NCI-H510A treated with DMSO at 0.1 percent for 48 hours (cell line): ENCODE measurements at places on chromosomes 6 and 20.

- no peak for DNase-seq
These were observed 103.6 kb upstream of the CNKSR3 start for GRCh38 chr6:154614101-154614500.

GRCh38 chr20:34689486-34689885 lies 12.6 kb upstream of the PIGU start:
- no peak for DNase-seq

GRCh38 chr20:38032585-38033329 lies 499 bp downstream of the TTI1 start:
- no peak for DNase-seq

GRCh38 chr20:59955131-59955796 lies 3.0 kb upstream of the CDH26 start:
- DNase-seq = peak; percentile 85

- no peak for DNase-seq
These were observed 59.2 kb downstream of the STMND1 start for GRCh38 chr6:17161076-17161475.

DNA sequence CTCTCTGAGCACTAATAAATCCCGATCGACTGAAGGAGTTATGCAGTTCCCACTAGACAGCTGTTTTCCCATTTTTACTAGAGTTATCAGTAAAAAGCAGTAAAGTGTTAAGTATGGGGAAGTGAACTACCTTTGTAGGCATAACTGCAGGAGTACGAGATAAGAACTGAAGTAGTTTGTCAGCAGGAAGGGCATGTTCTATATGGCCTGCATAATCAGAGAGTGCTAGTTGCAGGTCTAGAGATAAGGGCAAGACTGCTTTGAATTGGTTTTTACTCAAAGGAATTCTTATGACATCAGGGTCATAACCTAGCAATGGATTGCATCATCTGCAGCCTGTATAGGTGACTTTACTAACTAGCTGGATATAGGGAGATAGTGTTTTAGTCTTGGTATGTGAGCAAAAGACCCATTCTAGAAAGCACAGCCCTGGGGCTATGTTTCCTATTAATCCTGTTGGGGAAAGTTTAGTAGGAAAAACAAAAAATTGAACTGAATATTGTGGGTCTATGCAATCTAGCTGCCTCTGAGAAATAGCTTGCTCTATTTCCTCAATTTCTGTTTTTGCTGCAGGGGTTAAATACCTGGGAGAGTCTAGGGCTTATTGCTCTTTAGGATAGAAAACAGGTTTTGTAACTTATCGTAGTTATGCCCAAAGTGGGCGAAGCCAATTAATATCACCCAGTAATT lies 22.6 kb upstream of the CRISP1 start:
- no peak for DNase-seq

GRCh38 chr20:11790046-11790445 lies 127.6 kb upstream of the BTBD3 start:
- DNase-seq = no peak

DNA sequence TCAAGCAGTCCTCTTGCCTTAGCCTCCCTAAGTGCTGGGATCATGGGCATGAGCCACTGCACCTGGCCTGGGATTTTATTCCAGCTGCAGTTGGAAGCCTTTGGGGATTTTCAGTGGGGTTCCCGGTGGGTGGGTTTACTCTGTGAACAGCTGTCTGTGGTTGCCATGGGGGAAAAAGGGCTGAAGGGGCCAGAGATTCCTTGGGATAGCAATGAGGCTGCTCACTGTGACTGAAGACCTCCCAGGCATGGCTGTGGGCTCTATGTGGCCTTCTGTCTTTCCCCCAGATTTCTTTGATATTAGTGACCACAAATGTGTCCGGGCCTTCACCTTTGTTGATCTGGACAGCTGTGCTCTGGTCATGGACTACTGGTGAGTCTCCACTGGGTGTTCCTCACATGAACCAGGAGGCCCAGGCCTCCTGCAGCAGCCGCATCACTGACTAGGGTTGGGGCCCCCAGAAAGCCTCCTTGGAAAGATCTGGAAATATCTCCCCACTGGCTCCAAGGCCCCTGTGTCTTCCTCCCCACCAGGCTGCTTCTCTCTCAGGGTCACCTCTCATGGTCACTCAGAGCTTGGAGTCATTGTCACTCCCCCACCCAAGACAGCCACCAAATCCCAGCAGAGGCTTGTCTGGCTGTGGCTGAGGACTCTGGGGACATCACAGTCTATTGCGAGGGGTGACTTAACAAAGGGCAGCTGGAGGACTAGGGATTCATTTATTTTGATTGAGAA lies 33.4 kb downstream of the EFCAB8 start:
- no peak for DNase-seq

DNA sequence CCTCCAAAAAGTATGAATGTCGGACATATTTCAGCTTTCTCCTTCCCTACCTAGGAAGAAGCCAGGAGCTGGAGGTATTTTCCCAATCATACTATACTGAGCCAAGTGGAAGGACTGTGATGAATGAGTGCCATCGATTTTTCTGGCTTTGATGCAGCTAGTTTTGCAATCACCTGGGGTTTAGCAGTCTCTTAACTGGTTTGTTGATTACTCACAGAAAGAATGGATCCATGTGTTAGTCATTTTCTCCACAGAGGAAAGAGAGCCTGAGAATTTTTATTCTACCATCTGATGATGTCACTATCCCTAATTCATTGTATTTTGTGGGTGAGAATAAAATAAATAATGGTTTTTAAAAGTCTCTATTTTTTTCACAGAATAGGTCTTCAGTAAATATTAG lies 282.9 kb upstream of the RNF217 start:
- no peak for DNase-seq

DNA sequence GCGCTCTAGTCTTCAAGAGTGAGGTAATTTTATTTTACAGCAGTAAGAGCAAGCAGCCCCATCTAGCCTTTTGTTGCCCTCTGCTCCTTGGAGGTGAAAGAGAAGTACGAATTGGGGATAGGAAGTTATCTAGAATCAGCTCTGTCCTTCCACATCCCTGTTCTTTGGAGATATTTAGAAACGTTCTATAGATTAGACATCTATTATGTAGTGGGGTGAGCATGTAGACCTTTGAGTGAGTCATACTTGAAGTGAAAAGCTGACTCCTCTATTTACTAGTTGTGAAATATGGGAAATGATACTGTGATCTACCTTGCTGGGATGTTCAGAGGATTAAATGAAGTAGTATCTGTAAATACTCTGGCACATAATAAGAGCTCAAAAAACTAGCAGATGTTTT lies 36.0 kb upstream of the SLC35D3 start:
- no peak for DNase-seq

GRCh38 chr20:19094959-19095541 lies 117.4 kb upstream of the SLC24A3 start:
- DNase-seq = peak; percentile 58

DNA sequence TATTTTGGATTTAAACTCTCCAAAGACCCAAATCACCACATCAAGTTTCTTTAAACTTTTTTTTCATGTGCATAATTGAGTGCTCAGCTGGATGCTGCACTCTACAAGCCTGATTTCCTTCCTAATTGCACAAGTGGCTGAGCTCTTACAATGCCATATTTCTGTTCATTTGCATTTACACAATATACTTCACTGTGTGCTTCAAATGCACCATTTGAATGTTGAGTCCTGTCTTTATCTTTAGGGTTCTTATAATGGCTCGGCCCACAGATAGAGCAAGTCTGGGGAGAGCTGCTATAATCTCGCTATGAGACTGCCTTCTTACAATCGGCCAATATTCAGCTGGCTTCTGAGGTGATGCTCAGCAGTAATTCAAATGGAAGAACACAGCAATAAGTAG lies 200.6 kb upstream of the MAP3K7 start:
- DNase-seq = no peak

DNA sequence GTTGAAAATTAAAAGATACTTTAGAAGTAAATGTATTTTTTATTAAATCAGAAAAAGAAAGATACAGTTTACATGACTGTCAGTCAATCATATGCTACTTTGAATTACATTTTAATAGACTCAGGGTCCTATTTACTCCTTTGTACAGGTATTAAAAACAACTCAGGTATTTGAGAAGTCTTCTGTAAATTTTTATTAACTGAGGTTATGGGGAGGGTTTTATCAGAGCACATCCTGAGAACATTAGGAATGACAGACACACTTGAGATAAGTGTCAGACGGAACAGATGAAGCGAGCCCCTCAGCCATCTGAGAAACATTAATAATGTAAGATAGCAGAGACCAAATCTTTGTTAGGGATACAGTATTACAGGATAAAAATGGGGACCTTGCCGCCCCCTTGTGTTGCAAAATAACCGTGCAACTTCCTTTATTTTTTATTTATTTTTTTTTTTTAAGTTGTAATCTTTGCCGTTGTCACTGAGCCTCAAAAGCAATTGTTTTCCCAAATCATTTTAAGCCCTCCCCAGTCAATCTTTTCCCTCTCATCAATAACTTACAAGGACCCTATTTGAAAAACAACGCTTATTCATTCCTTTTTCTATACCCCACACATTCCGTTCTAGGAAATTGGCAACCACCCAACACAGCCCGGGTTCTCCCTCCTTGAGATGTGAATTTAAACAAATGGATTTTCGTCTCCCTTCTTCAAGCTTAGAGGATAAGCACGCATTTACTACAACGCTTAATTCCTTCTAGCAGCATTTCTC lies 126.7 kb downstream of the BCAS1 start:
- DNase-seq = no peak

GRCh38 chr20:19327401-19327800 lies 115.0 kb downstream of the SLC24A3 start:
- DNase-seq = peak; percentile 20

- DNase-seq = no peak
These were observed 923 bp downstream of the GMDS start for GRCh38 chr6:2244261-2245102.

DNA sequence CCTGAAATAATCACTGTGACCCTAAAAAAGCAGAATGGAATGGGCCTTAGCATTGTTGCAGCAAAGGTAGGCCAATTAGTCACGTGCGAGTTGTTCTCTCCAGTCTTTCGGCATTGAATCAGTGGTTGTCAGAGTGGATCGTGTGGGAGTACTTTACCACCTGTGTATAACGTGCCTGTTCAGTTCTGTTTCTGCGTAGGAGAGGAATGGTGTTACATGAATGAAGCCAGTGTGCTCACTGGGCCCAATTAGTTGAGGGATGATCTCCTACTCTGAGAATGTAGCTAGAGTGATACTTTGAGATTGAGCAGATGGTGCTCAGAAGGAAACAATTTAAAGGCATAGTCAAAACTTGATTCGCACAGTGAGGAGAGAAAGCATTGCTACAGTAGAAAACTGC lies 72.4 kb upstream of the KIF25 start:
- no peak for DNase-seq

- DNase-seq = no peak
These were observed 21.7 kb downstream of the PXDC1 start for GRCh38 chr6:3729603-3730344.

GRCh38 chr6:83273596-83273995 lies 80.4 kb downstream of the RWDD2A start:
- no peak for DNase-seq

GRCh38 chr6:5599127-5599526 lies 337.8 kb downstream of the FARS2 start:
- DNase-seq = no peak

DNA sequence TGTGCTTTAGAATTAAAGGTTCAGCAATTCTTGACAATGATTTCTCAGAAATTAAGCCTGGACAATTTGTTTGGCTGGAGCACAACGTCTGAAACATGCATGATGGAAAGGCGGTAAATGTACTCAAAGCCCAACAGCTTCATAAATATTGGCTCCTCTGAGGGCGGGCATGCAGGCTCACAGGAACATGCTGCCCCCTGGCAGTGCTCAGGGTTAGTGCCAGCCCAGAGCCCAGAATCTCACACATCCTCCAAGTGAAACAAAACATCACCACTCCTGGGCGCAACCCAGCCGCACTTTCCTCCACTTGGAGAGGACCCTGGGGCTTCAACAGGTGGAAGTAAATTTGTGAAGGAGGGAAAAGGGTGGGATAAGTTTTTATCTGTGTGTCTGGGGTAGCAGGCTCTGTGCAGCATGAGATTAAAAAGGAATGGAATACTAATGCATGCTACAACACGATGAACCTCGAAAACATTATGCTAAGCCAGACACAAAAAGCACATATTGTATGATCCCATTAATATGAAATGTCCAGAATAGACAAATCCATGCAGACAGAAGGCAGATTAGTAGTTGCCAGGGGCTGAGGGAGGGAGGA lies 54.1 kb upstream of the PTPRT start:
- DNase-seq = peak; percentile 66

DNA sequence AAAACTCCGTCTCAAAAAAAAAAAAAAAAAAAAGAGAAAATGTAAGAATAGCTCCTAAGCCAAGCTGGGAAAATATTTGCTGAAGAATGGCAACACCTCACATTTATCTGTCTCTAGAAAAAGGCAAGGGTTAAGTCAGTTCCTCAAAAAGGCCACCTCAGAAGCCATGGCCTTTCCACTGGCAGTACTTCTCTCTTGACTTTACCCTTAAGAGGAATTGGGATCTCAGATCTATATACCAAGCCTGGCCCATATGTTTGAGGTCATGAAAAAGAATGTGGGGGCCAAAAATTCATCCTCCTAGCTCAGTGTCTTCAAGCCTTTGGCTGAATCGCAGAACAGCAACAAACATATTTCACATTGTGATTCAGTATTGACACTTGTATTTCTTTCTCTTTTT lies 10.9 kb upstream of the NCOA3 start:
- DNase-seq = no peak

DNA sequence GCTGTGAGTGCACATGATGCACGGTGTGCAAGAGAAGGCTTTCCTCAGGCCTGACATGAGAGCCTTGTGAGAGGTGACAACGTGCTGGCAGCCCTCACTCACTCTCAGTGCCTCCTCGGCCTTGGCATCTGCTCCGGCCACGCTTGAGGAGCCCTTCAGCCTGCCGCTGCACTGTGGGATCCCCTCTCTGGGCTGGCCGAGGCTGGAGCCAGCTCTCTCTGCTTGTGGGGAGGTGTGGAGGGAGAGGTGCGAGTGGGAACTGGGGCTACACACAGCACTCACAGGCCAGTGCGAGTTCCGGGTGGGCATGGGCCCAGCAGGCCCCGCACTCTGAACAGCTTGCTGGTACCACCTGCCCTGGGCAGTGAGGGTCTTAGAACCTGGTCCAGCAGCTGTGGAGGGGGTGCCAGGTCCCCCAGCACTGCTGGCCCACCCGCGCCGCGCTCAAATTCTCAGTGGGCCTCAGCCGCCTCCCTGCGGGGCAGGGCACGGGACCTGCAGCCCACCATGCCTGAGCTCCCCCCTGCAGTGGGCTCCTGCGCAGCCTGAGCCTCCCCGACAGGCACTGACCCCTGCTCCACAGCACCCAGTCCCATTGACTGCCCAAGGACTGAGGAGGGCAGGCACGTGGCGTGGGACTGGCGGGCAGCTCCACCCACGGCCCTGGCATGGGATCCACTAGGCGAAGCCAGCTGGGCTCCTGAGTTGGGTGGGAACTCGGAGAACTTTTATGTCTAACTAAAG lies 74.9 kb upstream of the BMP5 start:
- no peak for DNase-seq

GRCh38 chr6:152978058-152978457 lies 4.8 kb downstream of the FBXO5 start:
- DNase-seq = no peak

- peak; percentile 28 for DNase-seq
These were observed 481.1 kb downstream of the BMP2 start for GRCh38 chr20:7248281-7249201.

GRCh38 chr6:4324746-4325145 lies 189.4 kb upstream of the ECI2 start:
- no peak for DNase-seq
